ENCODE measurements at places on chromosomes 5 and 9.
A peak's percentile ranks its signal among the peaks of the same experiment; 100 is the strongest.

- DNase-seq, result no peak
Observed at GRCh38 chr5:19233573-19233972, 754.4 kb downstream of the CDH18 start.

GRCh38 chr9:76404401-76404800 lies 10.2 kb upstream of the RFK start:
- no peak for DNase-seq

GRCh38 chr5:95861221-95861863 lies 38.8 kb upstream of the GLRX start:
- peak; percentile 91 for DNase-seq

- no peak for DNase-seq
Observed at GRCh38 chr9:16308645-16309044, 561.8 kb downstream of the BNC2 start.

- no peak for DNase-seq
Observed at GRCh38 chr5:175854231-175855040, 16.9 kb upstream of the CPLX2 start.

DNA sequence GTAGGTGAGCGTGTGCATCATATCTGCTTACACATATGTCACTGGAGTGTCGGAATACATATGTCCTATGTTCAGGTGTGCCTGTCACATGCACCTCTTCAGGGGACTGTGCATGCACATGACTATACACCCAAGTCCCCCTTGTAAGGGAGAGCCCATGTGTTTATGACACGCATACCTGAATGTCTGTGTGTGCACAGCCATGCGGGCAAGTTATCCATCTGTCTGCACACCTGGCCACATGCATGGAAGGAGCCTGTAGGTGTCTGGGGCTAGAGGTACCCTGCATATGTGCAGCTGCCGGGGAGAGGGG lies 622 bp upstream of the RGS14 start:
- DNase-seq, result no peak

GRCh38 chr9:130182381-130182909 lies 10.2 kb downstream of the NCS1 start:
- DNase-seq, result no peak

GRCh38 chr5:87260604-87261192 lies 7.0 kb upstream of the RASA1 start:
- DNase-seq, result no peak

GRCh38 chr9:121999556-121999955 lies 93.6 kb downstream of the TTLL11 start:
- no peak for DNase-seq

DNA sequence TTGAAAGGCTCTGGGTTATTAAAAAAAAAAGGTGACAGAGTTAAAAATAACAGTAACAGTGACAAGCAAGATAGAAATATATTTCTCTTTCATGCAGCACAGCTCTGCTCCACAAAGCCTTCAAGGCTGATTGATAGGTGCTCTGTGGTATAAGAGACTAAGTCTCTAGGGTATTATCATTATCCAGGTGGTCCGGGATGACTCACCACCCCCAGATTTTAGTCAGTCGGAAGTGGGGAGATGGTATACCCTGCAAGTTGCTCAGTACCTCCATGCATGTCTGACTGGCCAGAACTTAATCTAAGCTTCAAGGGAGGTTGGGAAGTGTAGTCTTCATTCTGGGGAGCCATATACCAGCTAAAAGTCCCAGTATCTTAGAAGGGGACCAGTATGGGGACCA lies 76.1 kb downstream of the SLC1A3 start:
- no peak for DNase-seq

DNA sequence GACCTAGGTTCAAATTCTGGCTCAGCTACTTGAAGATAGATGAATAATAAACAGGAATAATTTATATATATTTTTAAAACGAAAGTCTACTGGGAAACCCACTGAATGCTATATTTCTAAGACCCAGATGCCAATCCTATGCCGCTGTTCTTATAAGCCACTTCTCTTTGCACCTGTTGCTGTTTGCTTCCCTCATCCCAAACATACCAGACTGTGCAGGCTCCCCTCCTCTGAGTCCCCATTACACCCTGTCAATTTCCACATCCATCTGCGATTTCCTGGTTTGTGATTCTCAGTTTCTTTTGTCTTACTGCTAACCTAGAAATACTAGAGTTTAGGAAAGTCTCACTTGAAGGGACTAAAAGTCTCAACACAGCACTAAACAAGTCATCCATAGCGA lies 92.8 kb upstream of the CAST start:
- DNase-seq, result no peak

DNA sequence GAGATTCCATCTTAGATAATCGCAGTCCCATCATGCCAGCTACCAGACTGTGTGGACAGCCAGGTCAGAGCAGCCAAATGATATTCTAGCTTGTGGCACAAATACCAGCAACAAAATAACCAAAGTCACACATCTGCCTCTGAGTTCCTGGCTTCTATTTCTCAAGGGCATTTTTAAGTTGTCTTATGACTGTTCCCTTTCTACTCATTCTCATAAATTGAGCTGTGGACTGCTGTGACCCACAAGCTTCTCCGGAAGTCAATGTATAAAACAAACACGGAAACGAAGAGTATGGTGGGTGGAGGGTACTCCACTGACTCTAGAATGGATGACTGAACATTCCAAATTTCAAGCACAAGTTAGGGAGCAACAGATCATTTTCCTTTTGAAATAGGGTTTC lies 43.9 kb downstream of the PDCD1LG2 start:
- no peak for DNase-seq

DNA sequence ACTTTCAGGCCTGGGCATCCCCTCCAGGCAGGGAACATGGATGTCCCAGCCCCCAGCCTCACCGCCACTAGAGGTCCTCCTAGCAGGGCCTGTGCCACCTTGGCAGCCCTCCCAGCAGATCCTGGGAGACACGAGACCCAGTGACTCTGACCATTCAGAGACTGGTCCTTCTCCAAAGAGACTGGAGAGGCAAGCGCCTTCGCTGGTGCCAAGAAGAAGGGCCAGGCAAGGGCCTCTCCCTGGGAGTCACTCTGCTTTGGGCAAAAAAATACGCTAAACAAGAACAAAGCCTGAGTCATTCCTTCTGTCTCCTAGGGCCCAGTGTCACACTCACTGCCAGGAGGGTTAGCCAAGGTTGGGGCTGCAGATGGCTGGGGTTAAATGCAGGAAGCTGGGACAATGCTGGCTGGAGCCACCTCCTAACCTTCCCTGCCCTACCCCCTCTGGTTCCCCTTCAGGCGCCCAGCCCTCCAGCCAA lies 35.3 kb upstream of the SMIM23 start:
- no peak for DNase-seq

- DNase-seq, result no peak
Observed at GRCh38 chr5:157541447-157542118, 34.0 kb downstream of the ADAM19 start.

DNA sequence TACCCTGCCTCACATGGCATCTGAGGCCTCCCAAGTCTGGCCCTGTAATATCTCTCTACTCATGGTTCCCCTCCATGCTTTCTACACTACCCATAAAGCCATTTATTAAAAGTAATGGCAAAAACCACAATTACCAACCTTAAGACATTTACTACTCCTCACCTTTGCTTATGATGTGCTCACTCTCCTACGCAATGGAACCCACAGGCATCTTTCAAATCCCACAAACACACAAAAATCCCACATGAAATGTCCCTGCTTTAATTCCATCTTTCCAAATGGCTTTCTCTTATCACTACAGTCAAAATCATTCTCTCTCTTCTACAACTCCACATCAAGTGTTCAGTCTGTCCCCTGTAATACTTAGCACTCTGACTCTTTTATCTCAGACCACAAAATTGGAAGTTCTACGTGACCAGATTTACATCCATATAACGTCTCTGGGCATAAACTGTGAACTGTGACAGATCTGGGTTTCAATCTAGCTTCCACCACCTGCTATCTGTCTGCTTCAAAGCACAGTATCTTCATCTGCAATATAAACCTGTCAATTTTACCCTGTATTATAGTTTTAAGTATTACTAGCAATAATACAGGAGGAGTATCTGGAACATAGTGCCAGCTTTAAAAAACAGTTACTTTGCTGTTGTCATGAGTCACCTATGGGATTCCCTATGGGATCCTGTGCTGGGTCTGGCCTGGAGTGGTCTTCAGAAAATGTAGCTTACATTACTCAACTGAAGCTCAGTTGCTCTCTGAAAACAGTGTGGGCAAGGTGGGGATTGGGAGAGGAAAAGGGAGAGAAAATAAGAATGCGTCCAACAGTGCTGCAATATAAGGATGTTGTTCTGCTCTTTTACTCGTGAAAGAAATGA lies 137.1 kb upstream of the TRIM32 start:
- DNase-seq, result no peak

GRCh38 chr9:111108946-111109345 lies 70.7 kb upstream of the LPAR1 start:
- peak; percentile 98 for DNase-seq

- no peak for DNase-seq
Observed at GRCh38 chr9:130854092-130854491, 19.0 kb downstream of the ABL1 start.

DNA sequence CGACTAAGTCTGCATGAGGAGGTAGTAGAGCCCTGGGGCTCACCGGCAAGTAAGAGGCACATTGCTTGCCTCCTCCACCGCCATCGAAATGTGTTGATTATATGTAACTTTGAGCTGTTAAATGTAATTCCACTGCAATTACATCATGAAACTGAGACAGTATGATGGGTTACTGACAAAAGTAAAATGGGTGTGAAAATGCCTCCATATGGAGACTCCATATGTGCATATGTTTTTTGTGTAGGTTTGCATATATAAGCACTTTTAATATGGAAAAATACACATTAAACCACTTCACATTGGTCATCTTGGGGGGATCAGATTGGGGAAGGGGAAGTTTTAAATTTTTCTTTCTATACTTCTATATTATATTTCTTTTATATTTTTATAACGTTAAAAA lies 29.8 kb downstream of the NFIL3 start:
- no peak for DNase-seq
